ENCODE measurements at places on chromosomes 3 and 15. TPM values are rescaled to one million over a fixed set of nuclear protein-coding genes. Genes with fewer than 3 reads are reported as not detected.

Gene ILDR1
- 2.3 TPM for total RNA-seq

Gene ITPKA
- 1.2 TPM for total RNA-seq

DNA sequence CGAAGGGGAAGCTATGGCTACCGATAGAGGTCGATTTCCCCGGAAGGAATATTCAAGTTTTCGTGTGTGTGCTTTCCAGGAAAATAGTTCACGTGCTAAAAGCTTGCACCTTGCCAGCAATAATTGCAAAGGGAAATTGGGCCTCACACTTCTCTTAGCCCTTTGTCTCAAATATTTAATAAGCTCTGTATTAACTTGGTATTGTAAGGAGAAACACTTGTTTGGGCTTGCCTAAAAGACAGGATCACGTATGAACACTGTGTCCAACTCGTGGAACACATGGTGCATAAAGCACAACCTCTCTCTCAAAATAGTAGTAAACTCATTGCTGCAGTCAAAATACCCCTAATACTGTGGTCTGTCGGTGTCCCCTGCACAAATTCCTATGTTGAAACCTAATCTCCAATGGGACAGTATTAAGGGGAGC is 352 bp upstream of the TMF1 start:
- DNase-seq, result no peak

GRCh38 chr15:29711531-29711930 is 110.7 kb downstream of the TJP1 start:
- DNase-seq, result no peak

- peak; percentile 11 for DNase-seq
These were observed 97.7 kb upstream of the NUDT16 start for GRCh38 chr3:131283862-131284261.

- DNase-seq, result no peak
These were observed 22.9 kb upstream of the STRIT1 start for GRCh38 chr3:155316426-155316825.

- DNase-seq, result no peak
These were observed 70.3 kb downstream of the SLMAP start for GRCh38 chr3:57826245-57826951.

Gene C3orf20
- total RNA-seq, result not detected

DNA sequence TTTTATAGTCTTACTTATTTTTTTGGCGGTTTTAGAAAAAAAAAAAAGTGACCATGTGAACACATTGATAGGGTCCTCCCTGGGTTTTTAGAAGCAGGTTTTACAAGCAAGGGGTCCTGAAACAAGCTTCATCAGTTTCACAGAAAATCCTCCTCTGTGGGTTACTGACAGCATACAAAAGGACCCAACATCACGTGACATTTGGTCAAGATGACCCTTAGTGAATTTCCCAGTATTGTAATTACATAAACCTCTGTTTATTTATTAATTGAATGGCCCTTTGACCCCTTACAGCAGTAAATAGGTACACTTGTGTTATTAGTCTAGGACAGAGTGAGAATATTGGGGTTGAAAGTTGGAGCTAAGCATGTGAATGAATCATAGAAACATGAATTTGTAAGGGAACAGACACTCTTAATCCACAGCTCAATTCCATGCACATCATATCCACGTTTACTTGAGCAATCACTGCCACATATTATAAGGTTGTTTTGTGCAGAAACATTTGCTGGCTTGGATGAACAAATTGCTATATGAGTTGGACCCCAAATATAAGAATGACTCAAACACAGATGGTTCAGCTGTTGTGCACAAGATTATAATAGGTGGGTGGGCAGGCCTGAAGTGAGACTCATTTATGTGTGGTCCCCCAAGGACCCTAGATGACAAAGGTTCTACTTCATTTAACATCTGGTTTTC is 137.5 kb downstream of the ZNF385D start:
- DNase-seq, result no peak

Gene GXYLT2
- total RNA-seq, result 5.3 TPM

- DNase-seq, result peak; percentile 51
These were observed 16.6 kb upstream of the SEMA3F start for GRCh38 chr3:50138266-50139200.

Gene SLC9A9
- total RNA-seq, result 1.2 TPM

Gene FEZF2
- not detected for total RNA-seq

- DNase-seq, result no peak
These were observed 11.4 kb upstream of the CYP8B1 start for GRCh38 chr3:42887084-42887483.

Gene CYP8B1
- 0.16 TPM for total RNA-seq

- DNase-seq, result no peak
These were observed 87.2 kb upstream of the TNFAIP8L3 start for GRCh38 chr15:51181905-51182304.

DNA sequence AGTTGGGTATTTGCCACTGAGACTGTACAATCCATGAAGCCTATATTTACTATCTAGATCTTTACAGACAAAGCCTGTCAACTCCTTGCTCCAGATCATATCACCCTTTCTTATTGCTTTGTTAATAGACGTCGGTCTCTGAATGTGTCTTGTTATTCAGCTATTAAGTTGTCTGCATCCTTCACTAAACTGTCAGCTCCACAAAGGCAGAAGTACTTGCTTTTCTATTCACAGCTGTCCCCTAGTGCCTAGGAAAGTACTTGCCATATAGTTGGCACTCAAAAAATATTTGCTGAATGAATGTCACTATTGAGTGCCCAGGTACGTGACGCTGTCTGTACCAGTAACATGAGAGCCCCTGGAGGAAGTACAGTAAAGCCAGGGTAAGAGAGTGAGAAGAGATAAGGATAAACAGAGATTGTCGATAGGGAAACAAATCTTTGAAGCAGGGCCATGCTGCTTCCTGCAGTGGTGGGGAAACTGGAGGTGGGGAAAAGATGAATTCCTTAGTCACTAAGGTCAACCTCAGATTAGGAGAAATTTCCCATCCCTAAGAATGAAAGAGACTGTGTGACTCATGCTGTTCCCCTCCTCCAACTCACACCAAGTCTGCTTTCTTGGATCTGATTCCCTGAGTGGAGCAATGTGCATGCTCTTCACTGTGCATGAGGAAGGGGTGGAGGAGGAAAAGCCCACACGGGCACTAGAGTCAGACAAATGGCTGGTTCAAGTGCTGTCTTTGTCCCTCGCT is 36.3 kb downstream of the PRICKLE2 start:
- DNase-seq, result no peak

DNA sequence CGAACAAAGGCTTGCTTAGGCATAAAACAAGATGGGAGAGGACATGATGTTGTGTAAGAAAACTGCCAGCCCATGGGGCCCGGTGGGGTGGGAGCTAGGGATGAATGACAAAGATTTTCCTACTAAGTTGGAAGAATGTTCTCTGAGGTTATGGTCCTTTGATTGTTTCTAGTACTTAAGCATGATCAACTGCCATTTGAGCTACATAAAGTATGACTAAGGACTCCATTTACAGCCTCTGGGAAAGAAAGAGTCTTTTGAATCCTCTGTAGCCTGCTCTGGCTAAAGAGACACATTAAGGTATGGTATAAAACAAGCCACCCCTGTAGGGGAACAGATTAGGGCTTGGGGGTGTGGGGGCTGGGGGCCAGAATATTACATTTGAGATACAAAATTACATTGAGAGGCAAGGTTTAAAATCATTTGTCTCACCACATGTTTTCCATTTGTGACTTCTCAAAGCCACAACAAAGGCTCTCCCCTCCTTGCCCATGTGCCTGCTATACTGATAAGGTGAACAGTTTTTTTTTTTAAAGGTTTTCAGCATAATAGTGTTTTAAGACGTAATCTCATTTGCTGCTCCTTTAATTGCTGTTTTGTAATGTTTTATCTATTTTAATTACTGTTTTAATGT is 323.4 kb downstream of the CHST2 start:
- no peak for DNase-seq

Gene VEPH1
- 9.2 TPM for total RNA-seq

DNA sequence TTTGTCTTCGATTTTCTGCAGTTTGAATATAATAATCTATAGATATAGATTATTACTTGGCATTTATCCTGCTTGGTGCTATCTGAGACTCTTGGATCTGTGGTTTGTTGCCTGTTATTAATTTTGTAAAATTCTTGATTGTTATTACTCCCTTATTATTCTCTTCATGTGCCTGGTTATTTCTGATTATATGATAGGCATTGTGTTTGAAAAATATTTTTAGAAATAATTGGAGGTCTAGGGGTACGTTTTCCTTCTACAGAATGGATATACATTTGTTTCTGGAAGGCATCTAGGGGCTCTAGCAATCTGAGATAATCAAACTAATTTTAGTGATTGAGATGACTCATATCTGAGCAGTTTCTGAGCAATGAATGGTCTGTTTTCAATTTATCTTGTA is 14.9 kb upstream of the CELF6 start:
- DNase-seq, result no peak

GRCh38 chr3:149021830-149022229 is 30.5 kb downstream of the GYG1 start:
- no peak for DNase-seq

Gene SNTN
- total RNA-seq, result not detected

Gene GOLGA8T
- total RNA-seq, result 1.0 TPM

GRCh38 chr15:38216763-38217162 is 35.9 kb upstream of the SPRED1 start:
- no peak for DNase-seq

DNA sequence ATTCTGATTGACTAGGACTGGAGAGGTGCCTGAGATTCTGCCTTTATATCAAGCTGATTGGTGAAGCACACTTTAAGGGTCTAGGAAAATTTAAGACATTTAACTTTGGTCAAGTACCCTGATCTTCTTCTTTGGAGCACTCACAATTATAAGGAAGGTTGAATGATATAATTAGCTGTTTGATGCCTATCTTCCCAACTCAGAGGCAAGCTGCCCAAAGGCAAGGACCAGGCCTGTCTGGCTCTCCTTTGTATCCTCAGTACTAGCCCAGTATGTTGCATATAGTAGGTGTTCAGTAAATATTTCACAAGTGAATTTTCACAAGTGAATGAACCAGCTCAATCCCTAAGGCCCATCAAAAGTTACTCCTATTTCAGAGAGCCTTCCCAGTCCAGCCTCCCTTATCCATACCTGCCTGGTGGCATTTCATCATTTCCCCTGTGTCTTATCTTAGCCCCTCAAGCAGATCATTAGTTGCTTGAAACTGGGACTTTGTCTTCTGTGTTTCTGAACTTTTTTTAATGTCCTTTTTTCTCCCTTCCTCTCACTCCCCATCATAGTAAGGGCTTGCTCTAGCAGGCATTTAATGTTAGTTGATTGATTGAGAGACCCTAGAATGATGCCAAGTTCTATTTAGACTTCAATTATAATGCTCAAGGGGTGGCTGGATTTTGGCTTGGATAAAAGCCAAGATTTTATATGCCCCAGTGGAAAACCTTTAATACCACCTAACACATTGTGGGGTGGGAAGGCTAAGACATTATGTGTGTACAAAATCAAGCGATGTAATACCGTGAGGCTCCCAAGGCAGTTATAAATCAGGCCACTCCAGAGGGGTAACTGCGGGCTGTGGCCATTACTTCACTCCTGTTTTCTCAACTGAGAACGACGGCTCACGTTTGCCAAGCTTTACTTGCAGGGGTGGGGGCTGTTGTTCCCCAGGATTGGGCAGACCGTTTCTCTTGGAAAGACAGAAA is 43.2 kb upstream of the BOC start:
- DNase-seq, result no peak

DNA sequence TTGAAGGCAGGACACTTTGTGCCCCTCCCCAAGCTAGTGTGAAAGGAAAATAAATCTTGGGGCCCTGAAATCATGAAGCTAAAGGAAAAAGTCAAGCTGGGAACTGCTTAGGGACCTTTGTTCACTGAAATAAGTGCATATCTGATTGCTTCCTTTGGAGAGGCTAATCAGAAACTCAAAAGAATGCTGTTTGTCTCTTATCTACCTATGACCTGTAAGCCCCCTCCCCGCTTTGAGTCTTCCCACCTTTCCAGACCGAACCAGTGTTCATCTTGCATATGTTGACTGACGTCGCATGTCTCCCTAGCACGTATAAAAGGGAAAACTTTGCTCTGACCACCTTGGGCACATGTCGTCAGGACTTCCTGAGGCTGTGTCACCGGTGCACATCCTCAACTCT is 53.1 kb downstream of the SLC30A4 start:
- DNase-seq, result no peak

DNA sequence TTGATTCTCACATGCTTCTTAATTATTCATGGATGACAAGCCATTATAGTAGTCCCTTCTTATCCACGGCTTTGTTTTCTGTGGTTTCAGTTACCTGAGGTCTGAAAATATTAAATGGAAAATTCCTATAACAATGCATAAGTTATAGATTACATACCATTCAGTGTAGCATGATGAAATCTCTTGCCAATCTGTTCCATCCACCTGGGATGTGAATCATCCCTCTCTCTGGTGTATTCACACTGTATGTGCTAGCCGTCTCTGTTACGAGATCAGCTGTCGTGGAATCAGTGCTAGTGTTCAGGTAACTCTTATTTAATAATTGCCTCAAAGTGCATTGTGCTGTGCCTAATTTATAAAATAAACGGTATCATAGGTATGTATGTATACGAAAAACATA is 5.2 kb downstream of the WDR5B start:
- DNase-seq, result no peak

DNA sequence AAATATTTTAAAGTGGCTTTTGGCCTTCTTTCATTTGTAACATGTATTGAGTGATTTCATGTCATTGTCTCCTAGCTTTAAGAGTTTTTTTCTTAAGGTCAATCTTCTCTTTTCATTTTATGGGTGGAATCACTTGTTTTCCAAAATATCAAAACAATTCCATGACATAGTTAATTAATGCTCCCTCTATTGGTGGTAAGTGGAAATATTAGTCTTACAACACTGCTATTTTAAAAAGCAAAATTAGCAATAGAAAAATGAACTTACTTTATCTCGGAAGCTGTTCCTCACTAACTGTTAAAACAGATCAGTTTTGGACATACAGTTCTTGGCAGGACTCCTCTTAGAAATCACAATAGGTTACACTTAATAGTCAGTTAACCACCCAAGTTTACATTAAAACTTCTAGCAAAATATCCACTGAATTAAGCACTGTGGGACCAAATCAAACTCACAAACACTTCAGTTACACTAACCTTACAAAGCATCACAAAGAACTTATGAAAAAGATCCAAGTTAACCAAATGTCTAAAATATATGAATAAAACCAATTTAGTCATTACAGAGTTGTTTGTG is 42.4 kb downstream of the TIGIT start:
- DNase-seq, result no peak

DNA sequence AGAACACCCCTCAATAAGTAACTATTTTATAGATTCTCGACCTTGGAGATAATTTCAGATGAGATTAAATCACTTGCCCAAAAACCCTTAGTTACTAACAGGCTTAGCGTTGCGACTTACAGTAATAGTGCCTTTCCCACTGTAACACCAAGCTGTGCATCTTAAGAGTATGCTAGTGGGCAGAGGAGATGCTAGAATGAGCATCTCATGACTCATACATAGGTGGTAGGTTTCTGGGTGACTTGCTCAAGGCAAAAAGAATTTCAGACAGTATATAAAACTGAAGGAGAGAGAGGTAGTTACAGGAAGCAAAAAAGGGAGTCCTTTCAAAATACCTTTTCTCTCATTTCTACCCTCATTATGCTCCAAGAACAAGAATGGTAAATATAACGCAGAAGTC is 3.9 kb downstream of the KATNBL1 start:
- DNase-seq, result no peak

- no peak for DNase-seq
These were observed 40.5 kb downstream of the STT3B start for GRCh38 chr3:31573036-31573779.

- DNase-seq, result no peak
These were observed 76.1 kb upstream of the ATP11B start for GRCh38 chr3:182717216-182717615.
